MV-4-11 (cell line): ENCODE measurements at places on chromosomes 7 and 10.

GRCh38 chr7:2873686-2874551, 29.8 kb upstream of the GNA12 start:
- peak; percentile 55 for DNase-seq

- DNase-seq: peak; percentile 9
Measured at GRCh38 chr10:129056734-129057689, 410.0 kb upstream of the MGMT start.

- DNase-seq: no peak
Measured at GRCh38 chr10:65231148-65231547, 1694.7 kb upstream of the LRRTM3 start.

GRCh38 chr7:27203964-27204594, 4.2 kb upstream of the HOXA13 start:
- DNase-seq: no peak

- no peak for DNase-seq
Measured at GRCh38 chr7:16697507-16698199, 51.7 kb downstream of the BZW2 start.

GRCh38 chr7:95246831-95247370, 77.4 kb downstream of the PON1 start:
- DNase-seq: peak; percentile 4

GRCh38 chr10:29130190-29130673, 158.6 kb upstream of the LYZL1 start:
- no peak for DNase-seq

- DNase-seq: no peak
Measured at GRCh38 chr7:117129521-117129955, 176.2 kb downstream of the ST7 start.

DNA sequence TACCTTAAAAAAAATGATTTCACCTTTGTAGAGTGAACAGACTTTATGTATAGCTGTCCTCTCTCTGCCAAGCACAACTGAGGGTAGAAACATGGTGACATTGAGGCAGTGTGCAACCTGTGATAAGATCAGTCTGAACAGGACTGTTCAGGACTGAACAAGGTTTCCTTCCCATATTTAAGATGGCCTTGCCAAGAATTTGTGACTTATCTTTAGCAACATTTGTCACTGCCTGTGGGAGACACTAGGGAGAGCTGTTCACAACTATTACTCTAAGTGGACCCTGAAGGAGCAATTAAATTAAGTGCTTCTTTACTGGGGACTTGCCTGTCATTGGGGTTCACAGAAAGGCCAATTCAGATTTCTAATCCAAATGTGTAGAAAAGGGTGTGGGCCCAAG, 6.7 kb downstream of the OR13A1 start:
- peak; percentile 66 for DNase-seq

- no peak for DNase-seq
Measured at GRCh38 chr7:116212869-116213268, 2.5 kb downstream of the TES start.

- DNase-seq: no peak
Measured at GRCh38 chr7:1646957-1647891, 22.9 kb upstream of the ELFN1 start.

- DNase-seq: no peak
Measured at GRCh38 chr10:71783917-71784678, 10.8 kb upstream of the VSIR start.

- no peak for DNase-seq
Measured at GRCh38 chr7:30222515-30223215, 61.7 kb upstream of the ZNRF2 start.

DNA sequence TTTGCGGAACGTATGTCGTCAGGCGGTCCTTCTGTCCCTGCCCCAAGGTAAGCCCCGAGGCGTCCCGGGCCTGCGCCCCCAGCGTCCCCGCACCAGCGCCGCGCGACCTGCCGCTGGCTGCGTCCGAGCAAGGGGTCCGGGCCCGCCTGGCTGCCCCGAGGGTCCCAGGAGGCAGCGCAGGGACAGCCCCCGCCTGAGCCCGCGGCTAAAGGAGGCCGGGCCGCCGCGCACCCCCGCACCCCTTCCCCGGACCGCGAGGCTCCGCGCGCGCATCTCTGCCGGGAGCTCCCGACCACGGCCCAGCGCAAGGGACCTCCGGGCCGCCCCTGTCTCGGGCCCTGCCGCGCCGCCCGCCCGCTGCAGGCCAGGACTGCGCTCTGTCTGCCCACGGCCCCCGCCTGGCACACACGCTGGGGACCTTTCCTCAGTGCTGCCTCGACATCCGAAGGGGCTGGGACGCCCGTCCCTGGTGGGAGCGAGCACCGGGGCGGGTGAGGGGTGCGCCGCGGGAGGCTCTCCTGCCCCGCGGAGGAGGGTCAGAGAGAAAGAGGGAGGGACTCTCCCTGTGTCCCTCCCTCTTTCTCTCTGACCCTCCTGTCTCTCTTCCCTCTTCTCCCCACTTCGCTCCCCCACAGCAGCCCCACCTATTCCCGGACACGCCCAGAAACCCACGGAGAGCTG, 25.0 kb downstream of the SHH start:
- DNase-seq: no peak

GRCh38 chr7:92632791-92633190, 42.6 kb upstream of the FAM133B start:
- no peak for DNase-seq

GRCh38 chr7:101102026-101102425, 16.7 kb downstream of the TRIM56 start:
- DNase-seq: no peak

GRCh38 chr7:5589819-5590595, 166.4 kb upstream of the TNRC18 start:
- DNase-seq: no peak

GRCh38 chr7:13702251-13702650, 287.2 kb downstream of the ETV1 start:
- DNase-seq: no peak

DNA sequence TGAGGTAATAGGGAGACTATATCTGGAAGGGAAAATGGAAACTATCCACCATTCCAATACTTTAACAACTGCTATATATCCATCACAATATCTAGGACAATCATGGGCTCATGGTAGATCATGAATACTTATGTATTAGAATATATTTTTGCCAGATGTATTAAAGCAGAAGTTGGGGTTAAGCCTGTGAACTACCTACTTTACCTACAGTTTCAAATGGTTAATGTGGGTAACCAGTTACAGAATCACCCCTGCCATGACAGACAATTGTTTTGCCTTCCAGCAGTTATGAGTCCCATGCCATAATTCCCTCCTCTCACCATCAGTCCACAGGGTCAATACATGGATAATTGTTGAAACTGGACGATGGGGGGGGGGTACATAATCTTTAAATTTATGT, 29.9 kb upstream of the RAPGEF5 start:
- DNase-seq: no peak

- no peak for DNase-seq
Measured at GRCh38 chr7:40205992-40206391, 71.2 kb downstream of the SUGCT start.

GRCh38 chr10:95508730-95509129, 52.4 kb downstream of the SORBS1 start:
- no peak for DNase-seq

DNA sequence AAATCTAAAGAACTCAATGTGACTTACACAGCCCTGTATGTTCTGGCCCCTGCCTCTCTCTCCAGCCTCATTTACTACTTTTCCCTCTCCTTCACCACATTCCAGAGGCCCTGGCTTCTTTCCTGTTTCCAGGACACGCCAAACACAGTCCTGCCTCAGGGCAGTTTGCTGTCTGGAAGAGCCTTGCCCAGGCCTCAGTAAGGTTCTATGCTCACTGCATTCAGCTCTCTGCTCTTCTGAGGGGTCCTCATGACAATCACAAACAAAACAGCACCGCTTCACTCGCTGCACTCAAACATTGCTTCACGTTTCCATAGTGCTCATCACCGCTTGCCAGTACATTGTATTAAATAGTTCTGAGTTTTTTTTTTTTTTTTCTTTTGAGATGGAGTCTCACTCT, 35.1 kb upstream of the GARS1 start:
- DNase-seq: no peak

DNA sequence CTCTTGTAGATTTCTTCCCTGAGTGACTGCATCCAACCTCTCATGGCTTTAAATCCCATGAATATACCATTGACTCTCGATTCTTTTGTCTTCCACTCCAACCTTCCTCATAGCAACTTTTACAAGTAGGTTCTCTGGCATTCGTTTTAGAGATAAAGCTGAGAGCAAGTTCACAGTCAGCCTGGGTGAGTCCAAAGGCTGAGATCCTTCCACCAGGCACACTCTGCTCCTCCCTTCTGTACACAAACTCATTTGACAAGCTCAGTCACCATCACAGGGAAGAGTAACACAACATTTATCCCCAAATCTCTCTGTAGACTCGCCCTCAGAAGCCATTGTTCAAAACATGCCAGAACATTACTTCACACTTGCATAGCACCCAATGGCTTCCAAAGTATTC, 10.9 kb downstream of the CTTNBP2 start:
- DNase-seq: no peak

DNA sequence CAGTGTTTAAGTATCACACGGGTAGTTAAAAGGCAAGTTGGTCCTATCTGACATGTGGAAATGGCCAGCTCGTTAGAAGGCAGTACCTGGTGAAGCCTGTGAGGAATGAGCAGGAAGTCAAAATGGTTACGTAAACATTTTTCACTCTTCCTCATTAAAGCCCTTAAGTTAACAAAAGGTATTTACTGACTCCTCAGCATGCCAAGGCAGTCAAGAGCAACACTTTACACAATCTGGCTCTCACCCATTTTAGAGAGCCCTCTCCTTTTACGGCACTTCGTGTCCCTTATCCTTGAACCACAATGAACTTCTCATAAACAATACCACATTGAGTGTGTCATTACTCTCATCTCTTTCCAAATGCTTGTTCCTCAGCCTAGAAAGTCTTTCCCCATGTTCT, 11.0 kb upstream of the RSBN1L start:
- DNase-seq: peak; percentile 66

DNA sequence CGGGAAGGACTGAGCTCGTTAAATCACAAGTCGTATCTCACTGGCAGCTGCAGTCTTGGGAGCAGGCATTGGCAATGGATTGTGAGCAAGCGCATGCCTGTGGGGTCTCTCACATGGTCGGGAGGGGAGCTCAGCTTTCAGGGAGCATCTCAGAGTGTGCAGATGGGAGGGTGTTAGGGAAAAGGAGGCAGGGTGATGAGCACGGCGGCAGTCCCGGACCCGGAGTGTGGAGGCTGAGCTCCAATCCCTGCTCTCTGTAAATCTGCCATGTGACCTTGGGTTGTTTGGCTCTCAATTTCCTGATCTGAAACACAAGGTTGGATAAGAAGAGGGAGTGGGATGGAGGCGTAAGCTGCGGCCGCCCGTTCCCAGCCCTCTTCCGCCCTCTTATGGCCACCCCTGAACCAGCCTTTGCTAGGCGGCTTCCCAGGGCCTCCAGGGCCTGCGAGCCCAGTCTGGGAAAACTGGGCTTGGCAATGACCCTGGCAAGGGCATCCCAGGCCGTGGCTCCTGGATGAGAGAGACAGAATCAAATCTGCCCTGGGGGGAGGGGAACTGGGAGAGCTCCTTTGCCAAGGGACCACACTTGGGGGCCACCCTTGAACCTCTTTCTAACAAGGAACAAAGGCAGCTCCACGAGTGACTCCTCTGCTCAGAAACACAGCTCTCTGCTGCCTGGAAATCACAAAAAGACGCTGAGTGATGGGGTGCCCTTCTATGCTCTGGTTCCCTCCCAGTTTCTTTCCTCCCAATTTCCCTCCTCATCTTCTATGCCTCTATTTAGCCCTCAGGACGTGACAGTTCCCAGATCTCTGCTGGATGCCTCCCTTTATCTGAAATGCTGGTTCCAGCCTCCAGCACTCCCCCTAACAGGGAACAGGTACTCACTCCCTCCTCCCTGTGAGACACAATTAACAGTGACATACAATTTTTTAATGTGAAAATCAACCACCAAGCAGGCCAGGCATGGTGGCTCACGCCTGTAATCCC, 41.7 kb upstream of the LOXL4 start:
- no peak for DNase-seq

- DNase-seq: no peak
Measured at GRCh38 chr7:142805350-142806021, 34.7 kb downstream of the PRSS2 start.

DNA sequence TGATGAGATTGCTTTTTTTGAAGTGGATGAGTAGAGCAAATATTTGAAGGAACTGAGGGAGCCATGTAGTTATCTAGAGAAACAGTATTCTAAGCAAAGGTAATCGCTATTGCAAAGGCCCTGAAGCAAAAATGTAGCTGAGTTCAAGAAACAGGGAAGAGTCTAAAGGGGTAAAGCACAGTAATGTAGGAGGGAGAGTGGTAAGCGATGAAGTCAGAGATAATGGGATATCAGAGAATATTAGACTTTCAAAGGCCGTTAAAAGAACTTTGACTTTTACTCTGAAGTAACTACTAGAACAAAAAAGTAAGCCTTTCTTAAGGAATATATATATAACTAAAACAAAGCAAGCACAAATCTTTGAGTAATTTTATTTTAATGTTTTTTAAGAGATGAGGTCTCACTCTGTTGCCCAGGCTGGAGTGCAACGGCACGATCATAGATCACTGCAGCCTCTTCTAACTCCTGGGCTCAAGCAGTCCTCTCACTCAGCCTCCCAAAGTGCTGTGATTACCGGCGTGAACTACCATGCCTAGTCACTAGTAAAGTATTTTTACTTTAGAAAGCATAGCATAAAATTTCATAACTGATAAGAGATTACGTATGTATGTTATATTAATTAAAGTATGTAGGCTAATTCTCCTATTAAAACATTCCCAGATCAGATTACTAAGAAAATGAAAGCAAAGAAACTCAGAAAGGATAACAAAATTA, 61.7 kb upstream of the OIT3 start:
- DNase-seq: no peak

- DNase-seq: no peak
Measured at GRCh38 chr10:74121368-74121767, 29.3 kb downstream of the AP3M1 start.

DNA sequence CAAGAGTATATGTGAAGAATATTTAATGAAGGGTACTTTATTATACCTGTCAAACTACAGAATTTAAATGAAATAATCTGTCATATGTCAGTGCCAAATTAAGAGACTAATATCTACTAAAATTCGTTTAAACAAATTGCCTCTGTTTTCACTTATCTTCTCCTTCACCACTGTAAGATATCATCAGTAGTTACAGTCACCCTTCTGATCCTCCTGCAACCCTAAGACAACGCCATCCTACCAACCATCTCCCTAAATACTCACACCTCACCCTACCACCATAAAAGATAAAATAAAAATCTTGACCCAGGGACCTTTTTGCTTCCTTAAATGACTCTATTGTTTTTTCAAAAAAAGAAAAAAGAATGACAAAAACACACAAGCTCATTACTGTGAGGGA, 20.8 kb downstream of the EZH2 start:
- no peak for DNase-seq
